ENCODE measurements at places on chromosomes 12 and 14. TPM values are rescaled to one million over a fixed set of nuclear protein-coding genes. Genes with fewer than 3 reads are reported as not detected.

Gene GAS2L3
- 19.3 TPM for total RNA-seq

Gene PAX9
- 0.52 TPM for total RNA-seq

Gene IL31
- not detected for total RNA-seq

Gene CIDEB
- total RNA-seq, result 4.7 TPM

Gene FAM181A
- total RNA-seq, result not detected

Gene CLEC9A
- total RNA-seq, result not detected

Gene PRKCH
- total RNA-seq, result 32.4 TPM

Gene TAS2R50
- 7.8 TPM for total RNA-seq

Gene ERP27
- not detected for total RNA-seq

Gene RTL1
- total RNA-seq, result 9.4 TPM

Gene PDZRN4
- 1.6 TPM for total RNA-seq

Gene GLRX5
- total RNA-seq, result 74.1 TPM

Gene KLRB1
- 0.52 TPM for total RNA-seq

Gene RASAL1
- not detected for total RNA-seq

Gene KRT83
- not detected for total RNA-seq

Gene ARMH4
- 6.8 TPM for total RNA-seq

Gene NAV3
- total RNA-seq, result 32.9 TPM

Gene ACYP1
- total RNA-seq, result 8.4 TPM

Gene KRT2
- total RNA-seq, result not detected

Gene LRTM2
- total RNA-seq, result not detected

Gene TMEM117
- 9.9 TPM for total RNA-seq

Gene GPR162
- total RNA-seq, result 8.9 TPM

Gene TAS2R42
- not detected for total RNA-seq

Gene TMEM260
- 13.0 TPM for total RNA-seq

Gene TSPAN9
- total RNA-seq, result 66.3 TPM

Gene PYGL
- 32.9 TPM for total RNA-seq

Gene CMA1
- total RNA-seq, result 0.52 TPM

Gene SMIM41
- total RNA-seq, result not detected
